ENCODE measurements at places on chromosomes 5 and 9. TPM values are rescaled to one million over a fixed set of nuclear protein-coding genes. Genes with fewer than 3 reads are reported as not detected.

- H3K4me3 ChIP-seq: no peak overlapping the region
- H3K27me3 ChIP-seq: no peaks in the 10 kb centered on the region
- no peaks in the 10 kb centered on the region for H3K4me1 ChIP-seq
- no peaks in the 10 kb centered on the region for H3K36me3 ChIP-seq
Measured at GRCh38 chr5:142184988-142185387, 76.4 kb downstream of the NDFIP1 start.

DNA sequence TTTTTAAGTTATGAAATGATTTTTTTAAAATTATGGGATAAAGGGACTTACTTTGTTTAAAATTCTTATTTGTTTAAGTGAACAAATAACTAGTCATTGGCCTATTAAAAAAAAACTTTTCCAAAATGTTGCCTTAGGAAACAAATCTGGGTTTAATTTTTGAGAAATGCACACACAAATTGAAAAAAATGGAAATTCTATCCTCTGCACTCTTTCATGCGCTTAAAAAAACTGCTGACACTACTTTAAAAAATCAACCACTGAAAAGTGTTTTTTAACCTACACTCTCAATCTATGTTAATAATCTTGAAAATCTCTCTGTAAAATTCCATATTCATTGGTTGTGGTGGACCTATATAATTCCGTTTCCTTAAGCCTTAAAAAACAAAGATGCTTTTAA, 163.4 kb upstream of the DAB2 start:
- DNase-seq: no peak
- H3K36me3 ChIP-seq: no peaks in the 10 kb centered on the region
- H3K4me3 ChIP-seq: no peak overlapping the region
- no peaks in the 10 kb centered on the region for H3K27me3 ChIP-seq

- no peaks in the 10 kb centered on the region for H3K36me3 ChIP-seq
- no peak overlapping the region for H3K4me3 ChIP-seq
- H3K4me1 ChIP-seq: no peaks in the 10 kb centered on the region
- no peaks in the 10 kb centered on the region for H3K27me3 ChIP-seq
- H3K27ac ChIP-seq: no peak overlapping the region
Measured at GRCh38 chr9:69574057-69574456, 98.1 kb downstream of the APBA1 start.

GRCh38 chr9:129990269-129991010, 52.5 kb downstream of the FNBP1 start:
- no peak for DNase-seq
- H3K4me3 ChIP-seq: no peak overlapping the region
- no peaks in the 10 kb centered on the region for H3K4me1 ChIP-seq
- H3K27me3 ChIP-seq: no peaks in the 10 kb centered on the region

GRCh38 chr5:52807723-52808122, 20.0 kb downstream of the ITGA1 start:
- H3K27ac ChIP-seq: no peak overlapping the region
- no peak for DNase-seq
- H3K27me3 ChIP-seq: no peaks in the 10 kb centered on the region
- no peaks in the 10 kb centered on the region for H3K36me3 ChIP-seq
- peaks cover 6% of the 10 kb centered on the region for H3K4me1 ChIP-seq

- DNase-seq: no peak
- H3K27ac ChIP-seq: no peak overlapping the region
- no peak overlapping the region for H3K4me3 ChIP-seq
Measured at GRCh38 chr9:34059954-34060353, 11.3 kb upstream of the UBAP2 start.

- no peaks in the 10 kb centered on the region for H3K4me1 ChIP-seq
- no peaks in the 10 kb centered on the region for H3K27me3 ChIP-seq
- no peak overlapping the region for H3K27ac ChIP-seq
- no peaks in the 10 kb centered on the region for H3K36me3 ChIP-seq
Measured at GRCh38 chr5:147601652-147602051, 91.8 kb upstream of the DPYSL3 start.

DNA sequence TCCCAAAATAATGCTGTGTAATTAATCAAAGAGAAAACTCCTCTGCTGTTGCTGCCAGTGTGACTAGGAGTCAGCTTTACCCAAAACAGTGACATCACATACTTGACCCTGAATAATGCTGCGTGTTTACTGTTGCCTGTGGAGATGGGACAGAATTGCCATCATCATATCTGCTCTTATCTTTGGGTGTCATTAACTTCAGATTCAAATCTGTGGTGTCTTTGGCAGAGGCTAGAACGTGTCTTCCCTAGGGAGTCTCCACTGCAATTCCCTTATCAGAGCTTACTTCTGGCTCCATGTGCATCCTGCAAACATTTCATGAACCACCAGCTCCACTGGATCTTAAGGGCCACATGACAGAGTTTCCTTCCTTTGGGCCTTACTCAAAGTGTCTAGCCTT, 88.9 kb upstream of the MRPS30 start:
- no peaks in the 10 kb centered on the region for H3K4me1 ChIP-seq
- H3K36me3 ChIP-seq: no peaks in the 10 kb centered on the region
- no peaks in the 10 kb centered on the region for H3K27me3 ChIP-seq
- no peak for DNase-seq
- no peak overlapping the region for H3K4me3 ChIP-seq
- no peak overlapping the region for H3K27ac ChIP-seq

GRCh38 chr5:33332804-33333203, 108.0 kb upstream of the TARS1 start:
- no peak overlapping the region for H3K4me3 ChIP-seq
- no peaks in the 10 kb centered on the region for H3K36me3 ChIP-seq
- H3K4me1 ChIP-seq: no peaks in the 10 kb centered on the region
- DNase-seq: no peak

GRCh38 chr9:134735441-134736175, 94.0 kb downstream of the COL5A1 start:
- H3K4me3 ChIP-seq: no peak overlapping the region
- no peak overlapping the region for H3K27ac ChIP-seq
- no peak for DNase-seq
- H3K36me3 ChIP-seq: no peaks in the 10 kb centered on the region

Gene TNFSF15
- total RNA-seq: 2.3 TPM

Gene FBXL7
- 6.1 TPM for total RNA-seq

Gene CDC14B
- total RNA-seq: 19.6 TPM

Gene PLAA
- 26.9 TPM for total RNA-seq
